OCI-M1 (cell line): ENCODE measurements at places on chromosomes 4 and X.

- no peak for DNase-seq
Measured at GRCh38 chrX:133188631-133189030, 29.5 kb downstream of the TFDP3 start.

DNA sequence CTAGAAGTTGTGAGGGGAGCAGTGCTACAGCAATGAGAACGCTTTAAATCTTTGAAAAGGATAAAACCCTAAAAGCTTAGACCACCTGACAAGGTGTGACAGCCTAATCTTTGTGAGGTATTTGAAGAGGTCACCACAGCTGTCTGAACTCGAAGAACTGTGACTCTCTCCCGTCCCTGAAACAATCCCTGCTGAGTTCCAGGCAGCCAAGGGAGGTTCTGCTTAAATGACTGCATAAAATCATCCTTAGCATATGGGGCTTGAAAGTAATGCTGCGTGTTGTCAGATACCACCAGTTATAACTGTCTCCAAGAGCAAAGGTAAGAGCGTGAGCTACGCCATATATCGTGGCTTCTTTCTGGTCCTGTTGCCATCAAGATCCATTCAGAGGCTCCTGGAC, 696.3 kb downstream of the PCDH7 start:
- DNase-seq = no peak

DNA sequence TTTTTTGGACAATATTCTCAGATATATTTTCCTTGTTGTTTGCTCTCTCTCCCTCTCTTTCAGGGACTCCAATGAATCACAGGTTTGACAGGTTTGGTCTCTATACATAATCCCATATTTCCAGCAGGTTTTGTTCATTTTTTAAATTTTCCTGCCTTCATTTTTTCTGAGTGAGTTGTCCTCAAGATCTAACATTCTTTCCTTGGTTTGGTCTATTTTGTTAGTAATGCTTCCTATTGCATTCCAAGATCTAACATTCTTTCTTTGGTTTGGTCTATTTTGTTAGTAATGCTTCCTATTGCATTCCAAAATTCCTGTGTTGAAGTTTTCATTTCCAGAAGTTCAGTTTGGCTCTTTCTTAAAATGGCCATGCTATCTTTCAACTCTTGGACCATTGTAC, 45.3 kb upstream of the ZMAT1 start:
- DNase-seq = no peak

DNA sequence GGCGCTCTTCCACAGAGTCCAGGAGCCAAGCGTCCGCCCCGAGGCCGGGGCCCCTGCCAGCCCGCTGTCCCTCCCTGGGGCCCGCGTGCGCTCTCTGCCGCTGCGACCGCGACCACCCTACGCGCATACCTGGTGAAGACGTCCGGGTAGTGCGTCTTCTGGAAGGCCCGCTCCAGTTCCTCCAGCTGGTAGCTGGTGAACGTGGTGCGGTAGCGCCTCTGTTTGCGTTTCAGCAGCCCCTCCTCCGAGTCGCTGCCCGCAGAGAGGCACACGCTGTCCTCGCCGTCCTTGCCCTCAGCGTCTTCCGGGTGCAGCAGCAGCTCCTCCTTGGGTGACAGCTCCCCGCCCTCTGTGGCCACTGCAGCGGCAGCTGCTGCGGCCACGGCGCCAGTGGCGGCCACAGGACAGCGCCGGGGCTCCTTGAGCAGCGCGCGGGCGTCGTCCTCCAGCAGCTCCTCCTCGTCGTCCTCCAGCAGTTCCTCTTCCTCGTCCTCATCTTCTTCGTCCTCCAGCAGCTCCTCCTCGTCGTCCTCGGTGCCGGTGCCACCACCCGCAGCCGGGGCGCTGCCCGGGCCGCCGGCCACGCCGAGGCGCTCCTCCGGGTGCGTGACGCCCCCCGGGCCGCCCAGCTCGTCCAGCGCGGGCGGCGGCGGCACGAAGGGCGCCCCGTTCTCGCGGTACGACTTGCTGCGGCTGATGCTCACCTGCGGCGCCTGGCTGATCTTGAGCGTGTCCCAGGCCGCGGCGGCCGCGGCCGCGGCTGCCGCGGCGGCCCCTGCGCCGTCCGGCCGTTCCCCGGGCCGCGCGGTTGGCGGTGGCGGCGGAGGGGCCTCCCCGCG, 2.8 kb downstream of the ARX start:
- peak; percentile 8 for DNase-seq

DNA sequence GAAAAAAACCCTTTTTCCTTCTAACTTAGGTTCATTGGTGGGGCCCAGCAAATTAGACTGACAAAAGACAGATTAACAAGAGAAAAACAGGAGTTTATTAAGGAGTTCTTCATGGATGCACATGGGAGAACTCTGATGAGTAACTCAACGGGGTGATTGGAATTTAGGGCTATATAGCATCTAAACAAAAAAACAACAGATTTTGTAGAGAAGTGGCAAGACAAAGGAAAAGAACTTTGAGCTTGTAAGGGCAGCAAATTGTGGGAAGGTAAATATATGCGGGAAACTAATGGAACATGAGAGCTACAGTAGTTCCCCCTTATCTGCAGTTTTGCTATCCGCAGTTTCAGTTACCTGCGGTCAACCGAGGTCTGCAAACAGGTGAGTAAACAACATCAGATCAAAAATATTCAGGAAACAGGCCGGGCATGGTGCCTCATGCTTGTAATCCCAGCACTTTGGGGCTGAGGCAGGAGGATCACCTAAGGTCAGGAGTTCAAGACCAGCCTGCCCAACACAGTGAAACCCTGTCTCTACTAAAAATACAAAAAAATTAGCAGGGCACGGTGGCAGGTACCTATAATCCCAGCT, 573.6 kb downstream of the ADGRL3 start:
- no peak for DNase-seq

DNA sequence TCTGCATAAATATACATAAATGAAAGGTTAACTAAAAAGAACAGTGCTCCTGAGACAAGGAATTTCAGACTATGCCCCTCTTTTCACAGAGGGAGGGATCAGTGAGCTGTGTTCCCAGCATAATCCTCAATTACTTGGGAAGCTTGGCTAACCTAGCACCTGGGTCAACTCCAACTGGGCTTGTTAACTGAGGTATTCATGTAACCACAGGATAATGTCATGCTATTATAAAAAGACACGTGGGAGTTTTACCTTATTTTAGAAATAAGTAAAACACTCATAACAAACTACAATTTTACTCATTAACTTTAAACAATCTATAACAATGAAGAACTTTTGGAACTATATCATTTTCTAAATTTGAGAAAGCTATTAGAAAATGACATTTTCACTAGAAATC, 48.6 kb downstream of the RPGR start:
- no peak for DNase-seq

DNA sequence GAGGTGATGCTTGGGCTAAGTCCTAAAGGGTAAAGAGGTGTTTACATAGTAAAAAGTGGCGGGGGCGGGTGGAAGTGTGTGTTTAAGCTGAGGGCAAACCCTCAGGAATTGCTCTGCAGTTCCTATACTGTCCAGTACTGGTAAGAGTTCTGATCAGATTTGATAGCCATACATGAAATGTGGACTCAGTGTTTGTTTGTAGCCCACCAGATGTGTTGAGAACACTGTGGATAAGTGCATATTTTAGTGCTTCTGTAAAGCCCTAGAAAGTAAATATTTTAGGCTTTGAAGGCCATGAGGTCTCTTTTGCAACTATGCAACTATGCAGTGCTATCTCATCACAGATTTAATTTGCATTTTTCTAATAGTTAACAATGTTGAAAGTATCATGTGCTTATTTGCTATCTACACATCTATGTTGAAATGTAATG, 80.7 kb upstream of the EOLA2 start:
- no peak for DNase-seq

- peak; percentile 52 for DNase-seq
Measured at GRCh38 chr4:158821228-158821971, 52.6 kb downstream of the FNIP2 start.

DNA sequence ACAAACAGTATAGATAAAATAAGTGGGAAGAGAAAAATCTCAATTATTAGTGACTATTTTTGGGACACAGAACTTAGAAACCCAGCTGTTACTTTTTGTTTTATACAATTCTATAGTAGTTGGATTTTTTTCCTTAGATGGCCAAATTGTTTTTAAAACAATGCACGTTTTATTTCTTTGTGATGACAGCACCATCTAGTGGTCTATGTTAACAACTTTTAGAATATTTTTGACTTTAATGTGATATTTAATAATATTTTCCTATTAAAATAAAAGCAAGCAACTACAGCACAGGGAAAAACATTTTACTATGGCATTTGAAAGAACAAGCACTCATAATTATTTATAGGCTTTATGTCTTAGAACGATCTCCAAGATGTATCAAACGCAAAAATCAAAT, 5.6 kb upstream of the SMIM31 start:
- DNase-seq = peak; percentile 61

GRCh38 chr4:124682384-124682783, 30.1 kb downstream of the ANKRD50 start:
- DNase-seq = no peak

DNA sequence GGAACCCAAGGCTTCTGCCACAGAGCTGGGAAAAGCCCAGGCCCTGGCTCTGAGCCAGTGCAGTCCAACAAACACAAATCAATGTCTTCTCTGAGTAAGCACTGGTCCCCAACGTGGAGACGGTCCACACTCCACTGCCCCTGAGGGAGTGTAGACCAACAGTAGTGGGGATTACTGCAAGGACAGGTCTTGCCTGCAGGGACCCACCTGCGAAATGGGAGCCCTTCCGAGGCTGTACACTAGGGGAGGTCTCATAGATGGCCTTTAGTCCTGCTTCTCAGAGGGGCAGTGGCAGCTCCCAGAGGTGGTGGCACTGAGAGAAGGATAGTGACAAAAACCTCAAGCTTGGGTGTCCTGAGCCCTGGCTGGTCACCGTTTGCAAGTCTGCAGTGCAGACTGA, 19.5 kb downstream of the ENPP6 start:
- DNase-seq = no peak

DNA sequence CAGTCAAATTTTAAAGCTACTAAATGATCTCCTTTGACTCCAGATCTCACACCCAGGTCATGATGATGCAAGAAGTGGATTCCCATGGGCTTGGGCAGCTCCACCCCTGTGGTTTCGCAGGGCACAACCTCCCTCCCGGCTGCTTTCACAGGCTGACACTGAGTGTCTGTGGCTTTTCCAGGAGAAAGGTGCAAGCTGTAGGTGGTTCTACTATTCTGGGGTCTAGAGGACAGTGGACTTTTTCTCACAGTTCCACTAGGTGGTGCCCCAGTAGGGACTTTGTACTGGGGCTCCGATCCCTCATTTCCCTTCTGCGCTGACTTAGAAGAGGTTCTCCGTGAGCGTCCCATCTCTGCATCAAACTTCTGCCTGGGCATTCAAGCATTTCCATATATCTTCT, 845.2 kb downstream of the PCDH18 start:
- peak; percentile 46 for DNase-seq

DNA sequence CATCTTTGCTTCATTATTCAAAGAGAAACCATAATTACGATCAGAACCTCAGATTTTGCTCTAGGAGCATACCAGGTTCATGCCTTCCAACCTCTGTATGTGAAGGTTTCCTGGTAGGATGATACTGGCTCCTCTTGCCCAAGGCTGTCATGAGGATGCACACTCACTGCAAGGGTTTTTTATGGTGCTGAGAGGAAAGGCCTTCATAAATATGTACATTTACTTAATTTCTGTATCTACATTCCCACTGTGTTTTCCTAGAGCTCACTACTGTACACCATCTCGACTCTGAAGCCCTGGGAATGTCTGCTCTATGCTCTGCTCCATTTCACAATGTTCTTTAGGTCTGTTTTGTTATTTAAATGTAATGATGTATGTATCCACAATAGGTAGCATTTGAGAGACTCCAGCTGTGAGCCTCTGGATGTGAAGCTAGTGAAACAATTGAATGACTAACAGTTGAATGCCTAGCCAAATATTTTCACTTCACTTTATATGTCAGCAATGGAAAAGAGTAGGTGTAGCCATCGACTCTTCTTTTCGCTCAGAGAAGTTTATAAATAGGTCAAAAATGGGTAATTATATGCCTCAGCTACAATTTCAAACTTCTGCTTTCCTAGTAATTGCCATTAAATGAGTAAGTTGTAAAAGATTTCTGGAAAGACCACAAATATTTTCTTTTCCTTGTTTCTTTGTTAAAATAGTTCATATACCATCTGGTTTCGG, 228.0 kb downstream of the PALLD start:
- DNase-seq = no peak

- DNase-seq = no peak
Measured at GRCh38 chr4:115433491-115433890, 320.1 kb upstream of the NDST4 start.

DNA sequence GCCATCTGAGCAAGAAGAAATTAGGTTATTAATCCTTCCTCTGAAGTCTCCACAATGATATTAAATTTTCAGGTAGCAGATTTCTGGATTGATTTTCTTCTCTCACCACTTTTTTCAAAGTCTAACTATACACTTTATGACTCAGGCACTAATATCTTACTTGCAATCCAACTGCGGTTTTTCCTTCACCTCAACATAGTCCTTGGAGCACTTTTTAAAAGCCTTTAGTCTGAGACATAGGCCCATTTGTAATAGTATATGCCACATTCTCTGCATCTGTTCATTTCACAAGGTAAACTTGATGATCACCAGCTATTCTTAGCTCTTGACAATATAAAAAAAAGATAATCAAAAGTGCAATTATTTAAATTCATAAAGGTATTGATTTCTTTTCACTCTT, 55.9 kb upstream of the EDNRA start:
- DNase-seq = no peak
